ENCODE measurements at places on chromosomes 6 and 20.

DNA sequence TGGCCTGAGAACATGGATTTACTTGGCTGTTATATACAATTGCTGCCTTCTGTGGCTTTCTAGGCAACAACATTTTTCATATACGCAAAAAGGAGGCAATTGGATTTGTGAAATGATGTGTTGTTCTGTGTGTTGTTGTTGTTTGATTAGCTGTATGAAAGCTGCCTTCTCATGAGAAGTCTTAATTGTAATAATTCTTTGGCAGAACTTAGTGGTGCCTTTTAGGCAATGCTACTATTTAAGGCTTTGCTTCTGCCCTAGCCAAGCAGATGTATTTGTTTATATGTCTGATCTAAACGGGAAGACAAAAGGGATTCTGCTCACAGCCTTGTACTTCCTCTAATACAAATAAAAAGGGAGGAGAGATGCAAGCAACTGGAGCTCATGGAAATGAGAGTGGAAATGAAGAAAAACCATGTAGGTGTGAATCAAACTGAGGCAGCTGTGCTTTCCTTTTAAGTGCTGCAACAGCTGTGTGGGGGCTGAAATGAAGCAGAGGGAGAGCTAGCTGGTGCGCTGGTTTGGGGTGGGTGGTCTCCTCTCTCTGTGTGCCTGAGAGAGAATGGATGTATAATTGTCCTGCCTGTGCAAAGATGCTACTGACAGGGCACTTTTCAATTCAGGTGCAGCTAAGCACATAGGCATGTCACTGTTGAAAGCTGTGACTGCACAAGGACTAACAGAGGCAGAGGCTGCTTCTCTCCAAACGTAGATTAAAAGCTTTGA lies 386.9 kb upstream of the MAN1A1 start:
- DNase-seq: no peak

GRCh38 chr6:47308552-47309290 lies 984 bp downstream of the TNFRSF21 start:
- no peak for DNase-seq

DNA sequence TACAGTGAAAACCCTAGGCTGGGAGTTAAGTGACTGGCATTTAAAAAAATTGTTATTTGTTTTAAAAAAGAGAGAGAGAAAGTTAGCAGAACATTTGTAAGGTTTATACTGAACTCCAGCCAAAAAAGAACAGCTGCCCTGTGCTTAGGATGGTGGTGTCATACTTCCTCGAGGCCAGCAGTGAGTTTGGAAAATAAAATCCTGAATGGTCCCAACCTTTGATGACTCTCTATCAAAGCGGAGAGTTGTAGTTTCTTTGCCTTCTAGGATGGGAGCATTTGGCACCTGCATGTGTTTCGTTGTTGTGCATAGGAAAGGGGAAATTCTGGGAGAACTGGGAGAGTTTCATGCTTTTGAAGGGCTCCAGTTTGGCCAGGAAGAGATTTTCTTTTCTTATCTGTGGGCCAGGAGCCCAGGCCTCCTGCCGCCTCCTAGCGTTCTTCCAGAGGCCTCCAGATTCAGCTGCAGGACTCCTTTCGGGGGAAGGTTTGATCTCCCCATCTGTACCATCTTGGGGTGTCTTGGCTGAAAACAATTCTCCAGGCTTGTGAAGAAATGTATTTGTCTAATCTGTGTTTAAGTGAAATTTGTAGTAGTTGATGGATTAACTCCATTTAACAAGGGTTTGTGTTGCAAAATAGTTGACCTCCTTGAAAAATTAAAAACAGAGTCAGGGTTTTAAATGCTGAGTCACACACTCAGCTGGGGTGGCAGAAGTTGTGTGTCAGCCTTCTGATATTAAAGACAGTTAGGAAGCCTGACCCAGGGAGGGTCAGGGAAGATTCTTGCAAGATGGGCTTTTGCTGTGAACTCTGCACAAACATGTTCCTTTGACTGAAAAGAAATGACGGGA lies 63.4 kb downstream of the TXNDC5 start:
- no peak for DNase-seq

DNA sequence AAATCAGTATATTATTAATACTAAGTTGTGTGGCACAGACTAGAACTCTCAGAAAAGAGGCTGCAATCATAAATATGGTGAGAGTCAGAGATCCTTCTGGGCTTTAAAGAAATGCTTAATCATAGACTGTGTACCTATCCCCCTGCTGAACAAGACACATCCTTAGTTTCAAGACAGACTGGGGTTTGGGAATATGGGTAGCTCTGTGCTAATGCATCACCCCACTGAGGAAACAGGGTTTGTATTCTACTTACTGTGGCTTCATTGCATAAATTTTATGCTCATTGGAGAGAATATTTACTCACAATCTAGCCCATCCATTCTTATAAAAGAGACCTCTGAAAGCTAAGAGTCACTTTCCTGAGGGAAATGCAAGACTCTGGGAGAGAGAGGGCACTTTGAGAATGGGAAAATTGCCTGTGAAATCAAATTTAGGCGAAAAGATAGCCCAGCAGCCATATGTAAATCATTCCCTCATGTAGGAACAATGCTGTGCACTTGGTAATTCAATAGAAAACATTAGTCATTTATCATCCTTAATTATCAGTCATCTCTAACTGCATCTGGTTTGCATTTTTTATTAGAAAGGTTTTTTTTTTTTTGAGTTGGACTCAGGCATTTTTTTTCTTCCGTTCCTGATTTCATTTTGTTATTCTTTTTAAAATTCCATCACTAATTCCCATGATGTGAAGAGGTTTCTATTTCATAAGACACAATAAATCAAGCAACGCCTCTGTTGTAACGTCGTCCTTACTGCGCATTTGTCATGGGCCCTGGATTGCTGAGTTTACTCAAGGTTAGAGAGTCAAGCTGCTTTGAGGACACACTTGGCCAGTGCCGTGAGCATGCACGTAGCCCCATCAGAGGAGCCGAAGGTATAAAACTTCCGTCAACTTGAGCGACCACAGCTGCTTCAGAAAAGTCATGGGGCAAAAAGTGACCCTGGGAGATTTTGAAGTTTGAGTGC lies 91.8 kb downstream of the TRMT11 start:
- no peak for DNase-seq

- DNase-seq: no peak
Observed at GRCh38 chr6:492816-493414, 101.4 kb downstream of the IRF4 start.
